MG63 (cell line): ENCODE measurements at places on chromosomes 6 and 20.

GRCh38 chr6:27591699-27592480 is 119.0 kb upstream of the ZNF184 start:
- DNase-seq, result peak; percentile 71

GRCh38 chr6:139846538-139847456 is 472.3 kb upstream of the CITED2 start:
- DNase-seq, result no peak

DNA sequence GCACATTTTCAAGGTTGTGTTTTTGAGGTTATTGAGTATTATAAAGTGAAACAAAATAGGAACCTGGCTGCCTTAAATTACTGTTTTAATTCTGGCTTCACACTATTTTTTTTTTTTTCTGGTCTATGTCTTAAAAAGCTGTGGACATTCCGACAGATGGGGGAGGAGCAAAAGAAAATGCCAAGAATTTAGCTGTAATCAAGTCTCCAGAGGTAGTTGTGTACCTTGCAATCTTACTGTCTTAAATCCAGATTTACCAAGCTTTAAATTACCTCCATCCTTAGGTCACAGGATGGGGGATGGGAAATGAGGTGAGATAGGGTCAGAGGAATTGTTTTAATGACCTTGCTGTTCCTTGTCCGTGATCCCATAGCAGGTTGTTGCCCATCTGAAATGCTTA is 182.8 kb downstream of the UTRN start:
- DNase-seq, result no peak

GRCh38 chr6:35967076-35967774 is 46.3 kb upstream of the SRPK1 start:
- DNase-seq, result no peak

GRCh38 chr6:118968416-118968815 is 33.5 kb upstream of the MCM9 start:
- no peak for DNase-seq

GRCh38 chr20:45848969-45849582 is 8.1 kb downstream of the ACOT8 start:
- no peak for DNase-seq

DNA sequence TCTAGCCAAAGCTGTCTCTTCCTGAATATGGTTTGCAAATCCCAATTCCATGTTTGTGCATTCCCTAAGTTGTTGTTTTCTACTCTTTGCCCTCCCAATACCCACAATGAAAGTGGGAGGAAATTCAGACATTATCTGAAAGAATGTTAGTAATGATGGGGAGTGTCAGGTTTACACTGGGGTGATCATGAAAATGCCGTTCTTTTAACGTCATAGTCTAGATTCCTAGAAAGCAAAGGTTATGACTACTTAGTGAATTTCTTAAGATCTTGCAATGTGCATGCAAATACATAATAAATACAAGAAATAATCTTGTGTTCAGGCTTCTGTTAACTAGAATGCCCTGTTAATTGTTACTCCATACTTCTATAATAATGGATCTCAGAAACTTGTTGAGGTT is 101.0 kb downstream of the LCA5 start:
- DNase-seq, result no peak

GRCh38 chr6:158389193-158389919 is 77.1 kb downstream of the TULP4 start:
- DNase-seq, result peak; percentile 16

DNA sequence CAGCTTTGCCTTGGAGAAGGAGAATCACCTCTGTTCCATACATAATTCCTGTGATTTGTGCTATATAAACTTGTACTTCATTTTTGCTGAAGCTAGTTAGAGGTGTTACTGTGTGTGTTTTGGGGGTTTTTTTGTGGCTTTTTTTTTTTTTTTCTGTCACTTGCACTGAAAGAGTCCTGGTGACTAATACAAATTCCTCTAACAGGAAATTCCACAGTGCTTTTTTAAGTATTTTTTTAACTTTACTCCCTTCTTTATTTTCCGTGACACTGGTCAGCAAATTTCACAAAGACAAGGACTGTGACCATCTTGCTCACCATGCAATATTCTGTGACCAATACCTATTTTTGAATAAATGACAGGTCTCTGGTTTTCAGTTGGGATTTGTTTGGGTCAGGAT is 110.5 kb downstream of the ISM1 start:
- DNase-seq, result no peak

GRCh38 chr20:61968932-61969331 is 96.7 kb downstream of the TAF4 start:
- DNase-seq, result no peak

DNA sequence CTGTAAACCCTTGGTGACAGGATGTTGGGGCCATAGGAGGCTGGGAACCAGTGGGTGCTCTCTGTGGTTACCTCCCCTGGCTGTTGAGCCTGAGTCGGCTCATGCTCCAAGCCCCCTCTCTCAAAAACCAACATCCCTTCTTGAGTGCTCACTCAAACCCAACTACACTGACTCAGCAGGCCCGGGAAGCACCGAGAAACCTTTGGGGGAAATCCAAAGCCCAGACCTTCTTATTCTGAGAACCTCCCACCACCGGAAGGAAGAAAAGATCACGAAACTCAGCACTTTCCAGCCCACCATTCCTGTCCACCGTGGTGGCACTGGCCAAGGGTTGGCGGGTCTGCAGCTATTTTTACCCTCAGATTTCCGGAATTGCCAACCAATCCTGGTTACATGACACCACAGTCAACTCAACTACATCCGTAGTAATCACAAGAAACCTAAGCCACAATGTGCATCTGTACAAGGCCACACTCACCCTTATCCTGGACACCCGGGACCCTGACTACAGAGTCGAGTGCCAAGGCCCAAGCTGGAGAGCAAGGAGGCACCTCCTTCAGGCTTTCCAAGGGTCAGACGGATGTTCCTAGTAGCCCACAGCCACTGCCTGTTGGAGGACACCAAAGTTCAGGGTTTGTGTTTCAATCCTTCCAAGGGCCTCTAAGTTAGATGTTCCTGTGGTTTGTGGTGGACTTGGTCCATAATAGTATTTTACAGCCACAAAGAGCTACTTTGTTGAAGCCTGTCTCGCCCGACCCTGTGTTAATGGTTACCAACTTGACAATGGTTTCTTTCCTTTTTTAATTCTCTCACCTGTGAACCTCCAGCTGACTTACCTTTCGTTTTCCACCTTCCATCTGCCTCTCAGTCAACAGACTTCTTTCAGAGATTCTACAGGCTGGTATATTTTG is 317.0 kb downstream of the CDC5L start:
- no peak for DNase-seq

DNA sequence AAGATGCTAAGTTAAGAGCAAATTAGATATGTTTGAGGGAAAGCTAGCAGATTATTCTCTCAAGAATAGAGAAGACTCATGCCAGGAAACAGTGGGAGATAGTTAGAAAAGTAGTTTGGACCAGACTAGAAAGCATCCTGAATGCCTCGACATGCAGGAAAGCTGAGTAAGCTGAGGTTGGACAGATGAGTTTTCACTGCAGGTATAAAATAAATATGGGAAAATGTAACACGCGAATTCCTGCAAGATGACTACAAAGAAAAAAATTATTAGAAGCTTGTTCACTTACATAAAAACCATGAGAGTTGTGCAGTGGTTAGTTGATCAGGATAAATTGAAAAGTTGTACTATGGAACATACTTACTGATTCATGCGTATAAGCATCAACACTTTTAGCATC is 484.2 kb upstream of the MANEA start:
- DNase-seq, result no peak

- no peak for DNase-seq
Observed at GRCh38 chr20:51577432-51578144, 35.1 kb upstream of the NFATC2 start.

- DNase-seq, result no peak
Observed at GRCh38 chr6:168844821-168845609, 404.0 kb downstream of the SMOC2 start.

- DNase-seq, result no peak
Observed at GRCh38 chr20:17530153-17530552, 1.0 kb downstream of the BFSP1 start.

DNA sequence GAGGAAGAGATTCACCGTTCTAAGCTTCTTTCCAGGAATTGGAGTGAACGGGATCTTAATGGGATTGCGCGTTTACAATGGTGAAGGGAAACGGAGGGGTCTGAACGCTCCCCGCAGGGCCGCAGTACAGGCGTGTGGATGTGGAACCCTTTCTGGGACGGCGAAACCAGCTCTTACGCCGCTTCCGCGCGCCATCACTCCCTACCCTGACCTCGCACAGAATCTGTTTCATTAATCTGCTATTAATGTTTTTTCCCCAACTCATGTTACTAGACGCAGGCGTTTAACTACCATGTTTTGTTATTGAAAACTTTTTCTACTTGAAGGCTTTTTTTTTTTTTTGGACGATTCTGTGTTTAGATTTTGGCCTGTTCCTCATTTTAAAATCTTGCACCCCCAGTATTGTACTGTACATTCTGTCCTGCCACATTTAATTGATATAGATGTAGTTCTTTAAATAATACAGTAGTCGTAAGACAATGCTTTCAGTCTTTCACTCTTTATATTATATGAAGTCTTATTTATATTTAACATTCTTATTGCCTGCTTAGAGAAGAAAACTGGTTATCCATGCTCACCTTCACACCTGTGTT is 696 bp upstream of the SUPT3H start:
- DNase-seq, result no peak

DNA sequence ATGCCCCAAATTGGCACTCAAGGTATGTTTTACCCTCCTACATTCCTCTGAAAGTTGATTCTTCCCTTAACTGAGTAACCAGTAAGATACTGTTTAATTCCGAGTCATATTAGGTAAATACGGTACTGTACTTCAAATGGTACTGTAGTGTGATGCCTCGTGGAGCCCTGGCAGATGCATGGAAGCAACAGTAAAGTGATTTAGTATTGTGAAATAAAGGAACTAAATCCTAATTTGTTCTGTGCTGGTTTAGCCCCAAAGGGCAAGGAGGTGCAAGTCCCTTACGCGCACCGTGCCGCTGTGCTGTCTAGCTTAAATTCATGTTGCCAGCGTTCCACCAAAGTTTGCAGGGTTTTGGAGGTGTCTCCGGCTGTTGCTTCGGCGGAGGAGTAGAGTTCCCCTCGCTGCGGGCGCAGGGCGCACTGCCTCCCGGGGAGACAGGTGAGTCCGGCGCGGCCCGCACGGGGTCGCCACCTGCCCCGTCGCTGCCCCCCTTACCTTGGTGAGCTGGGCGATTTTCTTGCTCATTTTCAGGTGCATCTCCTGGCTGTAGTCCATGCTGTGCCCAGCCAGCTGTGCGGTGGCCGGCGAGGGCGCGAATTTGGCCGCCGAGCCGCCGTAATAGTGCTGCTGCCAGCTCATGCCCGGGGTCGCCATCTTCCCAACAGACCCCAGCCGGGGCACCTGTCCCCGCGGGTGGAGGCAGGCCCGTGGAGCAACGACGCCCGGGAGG is 655 bp downstream of the FAM184A start:
- DNase-seq, result peak; percentile 5

GRCh38 chr6:127952176-127952575 is 51.3 kb upstream of the THEMIS start:
- no peak for DNase-seq

DNA sequence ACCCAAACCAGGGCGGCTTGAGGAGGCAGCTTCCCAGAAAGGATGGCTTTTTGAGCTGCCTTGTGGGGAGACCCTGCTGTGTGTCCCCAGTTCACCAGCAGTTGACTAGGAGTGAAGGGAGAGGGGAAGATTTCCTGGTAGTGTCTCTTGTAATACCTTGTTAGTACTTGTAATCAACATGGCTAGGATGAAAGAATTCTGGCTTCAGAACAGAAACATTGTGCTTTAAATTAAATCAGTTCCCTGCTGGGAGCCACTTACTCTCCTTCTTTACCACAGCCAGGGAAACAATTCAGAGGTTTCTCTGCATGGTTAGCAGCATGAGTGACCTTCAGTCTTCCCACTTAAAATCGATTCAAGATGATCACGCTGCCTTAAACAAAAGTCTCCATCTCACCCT is 525.4 kb upstream of the ID4 start:
- DNase-seq, result no peak

DNA sequence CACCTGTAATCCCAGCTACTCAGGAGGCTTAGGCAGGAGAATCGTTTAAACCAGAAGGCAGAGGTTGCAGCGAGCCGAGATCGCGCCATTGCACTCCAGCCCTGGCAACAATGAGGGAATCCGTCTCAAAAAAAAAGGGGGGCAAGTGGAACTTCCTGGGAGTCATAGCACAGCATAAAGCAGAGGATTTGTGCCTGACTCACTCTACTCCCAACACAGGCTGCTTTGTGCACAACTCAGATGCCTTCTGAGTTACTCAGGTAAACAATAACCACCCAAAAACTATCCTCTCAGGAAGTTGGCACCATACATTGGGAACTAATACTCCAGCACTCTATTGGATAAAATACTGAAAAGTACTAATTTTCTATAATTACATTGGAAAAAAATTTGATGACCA is 2.5 kb upstream of the TMEM244 start:
- DNase-seq, result peak; percentile 69

GRCh38 chr6:163284151-163284550 is 130.4 kb upstream of the QKI start:
- DNase-seq, result no peak

GRCh38 chr6:169172946-169173345 is 80.7 kb downstream of the THBS2 start:
- no peak for DNase-seq

DNA sequence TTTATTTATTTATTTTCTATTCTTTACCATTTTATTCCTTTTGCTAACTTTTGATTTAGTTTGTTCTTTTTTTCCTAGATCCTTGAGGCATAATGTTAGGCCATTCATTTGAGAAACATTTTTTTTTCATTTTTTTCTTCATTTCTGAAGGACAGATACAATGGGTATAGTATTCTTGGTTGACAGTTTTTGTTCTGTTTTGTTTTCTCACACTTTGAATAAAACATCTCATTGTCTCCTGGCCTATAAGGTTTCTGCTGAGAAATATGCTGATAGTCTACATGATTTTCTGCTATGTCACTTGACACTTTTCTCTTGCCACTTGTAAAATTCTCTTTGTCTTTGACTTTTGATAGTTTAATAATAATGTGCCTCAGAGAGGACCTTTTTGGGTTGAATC is 294.6 kb upstream of the EPHA7 start:
- DNase-seq, result no peak

DNA sequence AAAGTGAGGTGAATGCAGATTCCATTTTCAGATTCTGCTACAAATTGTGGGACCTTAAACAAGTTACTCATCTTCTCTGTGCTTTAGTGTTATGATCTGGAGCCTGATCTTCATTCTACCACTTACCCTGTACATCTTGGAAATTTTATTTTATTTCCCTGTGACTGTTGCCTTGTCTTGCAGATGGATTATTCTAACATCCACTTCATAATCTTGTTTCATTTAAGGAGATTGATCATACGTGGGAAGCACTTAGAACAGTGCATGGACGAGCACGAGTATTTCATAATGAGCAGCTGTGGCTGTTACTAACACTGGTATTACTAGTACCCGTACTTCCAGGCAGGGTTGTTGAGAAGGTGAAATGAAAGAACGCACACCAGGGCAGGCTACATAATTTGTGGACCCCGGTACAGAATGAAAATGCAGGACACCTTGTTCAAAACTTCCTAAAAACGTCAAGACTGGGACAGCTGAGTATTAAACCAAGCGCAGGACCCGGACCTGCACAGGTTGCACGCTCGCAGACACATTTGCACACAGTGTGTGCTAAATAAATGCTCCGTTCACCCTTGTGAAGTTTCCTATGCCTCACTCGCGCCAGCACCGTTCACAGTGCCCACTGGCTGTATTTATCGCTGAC is 535 bp upstream of the CCDC170 start:
- no peak for DNase-seq

GRCh38 chr6:163333038-163333437 is 81.5 kb upstream of the QKI start:
- DNase-seq, result no peak

GRCh38 chr6:3220366-3220765 is 7.1 kb downstream of the TUBB2B start:
- no peak for DNase-seq

GRCh38 chr6:125814481-125814880 is 23.7 kb downstream of the NCOA7 start:
- peak; percentile 25 for DNase-seq
